Activated naive CD4-positive, alpha-beta T cell treated with Interleukin-2 at 50 U/mL for 16 hours (primary cell): ENCODE measurements at places on chromosomes 12 and 14.

DNA sequence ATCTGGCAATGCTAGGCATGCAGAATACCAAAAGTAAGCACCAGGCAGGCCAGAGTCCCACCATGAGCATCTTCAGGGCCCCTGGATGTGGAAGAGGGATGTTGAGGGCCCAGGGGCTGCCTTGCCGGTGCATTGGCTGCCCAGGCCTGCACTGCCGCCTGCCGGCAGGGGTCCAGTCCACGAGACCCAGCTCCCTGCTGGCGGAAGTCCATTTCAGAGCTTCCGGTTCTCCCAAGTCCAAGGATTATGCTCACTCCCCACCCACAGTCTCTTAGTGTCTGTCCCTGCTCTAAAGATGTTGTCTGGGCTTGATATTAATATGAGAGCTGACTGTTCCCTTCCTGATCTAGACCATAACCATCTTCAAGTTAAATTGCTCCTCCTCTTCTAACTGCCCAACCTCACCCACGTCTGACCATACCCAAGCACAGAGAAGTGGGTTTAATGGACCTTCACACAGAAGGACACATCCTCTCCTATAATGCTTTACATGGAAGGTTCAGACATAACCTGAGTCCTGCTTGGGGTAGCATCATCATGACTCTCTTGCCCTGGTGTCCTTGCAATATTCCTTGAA is 117.4 kb downstream of the DAD1 start:
- no peak for DNase-seq

GRCh38 chr12:19852100-19852855 is 413.0 kb downstream of the AEBP2 start:
- DNase-seq: no peak

- DNase-seq: peak; percentile 39
These were observed 74.7 kb downstream of the DIO3 start for GRCh38 chr14:101635749-101636560.

DNA sequence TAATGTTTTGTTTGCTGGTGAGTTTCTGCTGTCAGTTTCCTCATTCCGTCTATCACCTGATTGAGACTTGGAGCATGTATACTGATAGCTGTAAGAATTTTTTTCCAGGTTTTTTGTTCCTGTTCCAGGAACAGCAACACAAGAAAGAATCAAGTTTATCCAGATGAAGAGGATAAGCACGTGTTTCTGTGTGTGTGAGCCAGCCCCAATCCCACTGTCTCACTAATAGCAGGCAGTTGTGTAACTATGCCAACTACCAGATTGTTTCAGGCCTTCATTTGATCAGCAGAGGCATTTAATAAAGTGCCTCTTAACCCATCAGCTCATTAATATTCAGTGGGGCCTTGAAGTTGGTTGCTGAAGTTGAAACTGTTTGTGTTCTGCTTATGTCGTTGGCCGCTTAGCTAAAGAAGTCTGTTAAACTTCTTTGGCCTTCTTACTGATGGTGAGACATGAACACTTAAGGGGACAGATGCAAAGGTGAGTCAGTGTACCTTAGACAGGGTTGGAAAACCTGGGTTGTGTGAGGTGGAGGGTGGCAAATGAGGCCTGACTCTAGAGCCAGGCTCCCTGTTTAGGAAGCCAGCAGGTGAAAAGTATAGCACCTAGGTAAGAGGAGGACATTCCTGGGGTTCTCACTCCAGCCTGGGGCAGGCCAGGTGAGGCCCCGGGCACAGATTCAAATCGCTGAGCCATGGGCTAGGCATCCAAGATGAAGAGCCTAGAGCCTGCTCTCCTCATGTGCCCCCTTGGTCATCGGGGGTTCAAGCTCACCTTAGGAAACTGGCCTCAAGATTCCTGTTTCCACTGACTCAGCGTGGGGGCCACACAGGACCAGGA is 3.7 kb downstream of the ANKRD13A start:
- no peak for DNase-seq

DNA sequence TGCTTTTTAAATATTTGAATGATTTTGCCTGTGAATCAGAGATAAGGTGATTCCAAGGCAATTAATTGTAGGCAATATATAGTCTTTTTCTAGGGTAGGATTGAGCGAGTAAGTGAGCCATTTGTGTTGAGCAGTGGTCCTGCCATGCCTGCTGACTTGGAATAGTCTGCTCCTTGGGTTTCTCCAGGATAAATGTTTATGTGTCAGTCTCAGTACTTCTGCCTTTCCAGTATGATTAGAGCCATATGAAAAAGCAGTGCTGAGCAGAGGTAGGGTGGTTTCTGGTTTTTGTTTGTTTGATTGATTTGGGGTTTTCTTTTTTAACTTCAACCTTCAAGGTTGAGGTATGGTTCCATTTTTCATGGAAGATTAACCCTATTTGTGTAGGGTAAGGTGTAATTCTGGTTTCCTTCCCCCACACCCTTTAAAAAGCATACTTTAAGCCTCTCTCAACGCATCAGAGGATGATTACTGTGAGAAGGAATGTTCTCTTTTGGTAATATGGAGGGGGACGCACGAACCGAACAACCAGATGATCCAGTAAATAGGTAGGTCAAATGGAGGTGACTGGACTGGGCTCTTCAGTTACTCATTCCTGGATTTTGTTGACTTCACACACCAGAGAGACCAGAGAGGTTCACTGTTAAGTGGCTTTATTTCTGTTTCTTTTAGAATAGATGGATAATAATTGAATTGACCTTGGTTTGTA is 22.7 kb downstream of the FRMD6 start:
- no peak for DNase-seq

DNA sequence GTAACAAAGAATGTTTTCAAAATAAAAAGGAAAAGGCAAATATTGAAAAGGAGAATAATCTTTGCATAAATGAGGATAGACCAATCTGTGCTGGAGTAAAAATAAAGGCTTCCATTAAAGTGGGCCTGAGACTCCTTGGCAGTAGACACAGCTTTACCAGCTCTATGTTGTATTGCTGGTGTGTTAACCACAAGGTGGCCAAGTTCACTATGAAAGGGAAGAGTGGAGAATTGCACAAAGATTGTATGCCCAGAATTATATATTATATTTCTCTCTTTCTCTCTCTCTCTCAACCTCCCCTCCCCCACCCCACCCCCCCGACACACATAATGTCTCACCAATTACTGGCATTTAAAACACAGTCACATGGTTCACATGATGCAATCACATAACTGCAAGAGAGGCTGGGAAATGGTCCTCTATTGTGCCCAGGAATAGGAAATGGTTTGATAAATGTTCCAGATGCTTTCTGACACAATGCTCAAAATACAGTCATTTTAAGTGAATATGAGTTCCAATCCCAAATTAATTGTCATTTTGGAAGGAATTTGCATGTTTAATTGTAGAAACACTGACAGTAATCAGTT is 222.6 kb upstream of the SYT1 start:
- DNase-seq: no peak

DNA sequence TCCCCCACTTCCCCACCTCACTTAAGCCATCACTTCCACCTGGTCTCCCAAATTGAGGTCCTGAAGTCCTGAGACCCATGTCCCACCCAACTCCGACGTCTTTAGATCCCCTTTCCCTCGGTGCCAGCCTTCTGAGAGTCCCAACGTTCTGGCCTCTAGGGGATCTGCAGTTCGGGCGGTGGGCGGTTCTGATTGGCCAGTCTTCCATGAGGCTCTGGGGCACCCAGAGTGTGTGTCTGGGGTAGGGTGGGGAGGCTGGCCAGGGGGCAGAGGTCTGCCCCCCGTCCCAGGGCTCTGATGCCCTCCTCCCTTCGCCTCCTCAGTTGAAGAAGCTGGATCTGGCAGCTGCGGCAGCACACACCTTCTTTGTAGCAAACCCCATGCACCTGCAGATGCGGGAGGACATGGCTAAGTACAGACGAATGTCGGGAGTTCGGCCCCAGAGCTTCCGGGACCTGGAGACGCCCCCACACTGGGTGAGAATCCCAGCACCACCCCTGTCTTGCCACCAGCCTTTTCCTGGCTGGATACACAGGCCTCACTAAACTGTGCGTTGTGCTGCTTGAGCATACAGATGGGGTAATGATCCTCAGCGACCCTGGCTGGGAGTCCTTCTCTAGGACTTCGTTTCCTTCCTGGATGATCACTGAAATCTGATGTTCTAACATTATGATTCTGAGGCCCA is 1.5 kb downstream of the P3H3 start:
- DNase-seq: no peak
